ENCODE measurements at places on chromosomes 6 and 20. TPM values are rescaled to one million over a fixed set of nuclear protein-coding genes. Genes with fewer than 3 reads are reported as not detected.

Gene SLC22A7
- not detected for total RNA-seq

- no peak for DNase-seq
Measured at GRCh38 chr6:46652232-46652602, 401 bp downstream of the CYP39A1 start.

DNA sequence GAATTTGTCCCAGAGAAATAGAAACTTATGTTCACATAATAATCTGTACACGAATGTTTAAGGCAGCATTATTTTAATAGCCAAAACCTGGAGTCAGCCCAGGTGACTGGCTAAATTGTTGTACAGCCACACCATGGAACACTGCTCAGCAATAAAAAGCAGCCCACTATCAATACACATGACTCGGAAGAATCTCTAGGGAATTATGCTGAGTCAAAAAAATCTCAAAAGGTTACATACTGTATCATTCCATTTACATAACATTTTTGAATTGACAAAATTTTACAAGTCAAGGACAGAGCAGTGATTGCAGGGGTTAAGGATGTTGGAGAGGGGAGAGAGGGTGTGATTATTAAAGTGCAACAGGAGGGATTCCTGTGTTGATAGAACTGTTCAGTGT lies 163.4 kb downstream of the UBE3D start:
- no peak for DNase-seq

Gene TRAPPC3L
- 0.16 TPM for total RNA-seq

DNA sequence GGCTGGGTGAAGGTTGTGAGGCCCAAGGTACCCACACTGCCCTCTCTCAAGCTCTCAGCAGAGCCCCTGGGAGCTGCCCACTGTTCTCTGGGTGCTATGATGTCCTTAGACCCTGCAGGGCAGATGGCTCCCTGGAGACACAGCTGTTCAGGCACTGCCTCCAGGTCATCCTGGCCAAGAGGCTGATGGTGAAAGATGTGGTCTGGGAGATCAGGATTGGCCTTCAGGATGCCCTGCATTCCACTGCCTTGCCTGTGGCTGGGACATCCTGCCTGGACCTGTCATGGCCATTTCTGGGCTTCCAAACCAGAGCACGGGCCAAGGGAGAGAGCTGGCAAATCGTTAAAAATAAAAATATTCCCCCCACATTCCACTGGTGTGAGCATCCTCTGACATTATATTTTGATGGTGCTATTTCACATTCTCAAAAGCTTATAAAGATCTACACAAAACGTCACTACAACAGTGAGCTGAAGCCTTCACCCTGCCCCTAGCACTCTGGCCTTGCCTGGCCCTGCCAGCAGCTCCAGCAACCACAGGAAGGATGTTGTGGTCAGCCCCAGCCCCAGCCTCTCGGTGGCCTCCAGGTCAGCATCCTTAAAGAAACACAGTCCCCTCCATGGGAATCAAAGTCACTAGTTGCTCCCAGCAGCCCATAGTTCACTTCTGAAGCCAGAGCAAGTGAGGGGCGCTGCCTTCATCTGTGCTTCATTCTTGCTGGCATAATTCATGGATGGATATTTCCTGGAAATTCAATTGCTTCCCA lies 13.5 kb upstream of the KCNK16 start:
- no peak for DNase-seq

Gene CAPN11
- 0.78 TPM for total RNA-seq

DNA sequence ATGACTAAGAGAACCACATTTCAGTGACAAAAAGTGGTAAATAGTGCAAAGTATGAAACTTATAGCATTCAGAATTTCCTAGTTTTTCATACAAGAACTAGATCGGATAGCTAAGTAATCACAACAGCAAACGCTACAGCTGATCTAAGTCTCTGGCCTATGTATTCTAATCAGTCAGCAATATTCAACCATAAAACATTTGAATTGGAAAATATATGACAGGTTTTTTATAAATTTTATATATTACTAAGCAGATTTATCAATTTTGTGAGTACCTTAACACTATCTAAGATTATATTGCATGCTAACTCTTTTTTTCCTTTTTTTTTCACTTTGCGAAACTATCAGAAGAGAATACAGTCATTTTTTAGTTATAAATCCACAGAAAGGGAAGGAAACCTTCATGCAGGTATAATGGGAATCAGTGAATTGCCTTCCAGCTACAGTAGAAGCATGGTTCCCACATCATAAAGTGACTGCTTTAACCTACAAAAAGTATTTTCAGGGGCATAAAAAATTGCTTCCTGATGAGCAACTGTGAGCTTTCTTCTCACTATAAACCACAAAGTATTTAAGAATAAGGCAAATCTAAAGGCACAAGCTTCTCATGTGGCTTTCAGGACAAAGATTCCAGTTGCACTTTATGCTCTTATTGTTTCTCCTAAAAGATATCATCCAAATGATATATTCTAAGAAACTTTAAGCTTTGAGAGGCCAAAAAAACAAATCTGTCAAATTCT lies 74.0 kb upstream of the GJE1 start:
- no peak for DNase-seq

DNA sequence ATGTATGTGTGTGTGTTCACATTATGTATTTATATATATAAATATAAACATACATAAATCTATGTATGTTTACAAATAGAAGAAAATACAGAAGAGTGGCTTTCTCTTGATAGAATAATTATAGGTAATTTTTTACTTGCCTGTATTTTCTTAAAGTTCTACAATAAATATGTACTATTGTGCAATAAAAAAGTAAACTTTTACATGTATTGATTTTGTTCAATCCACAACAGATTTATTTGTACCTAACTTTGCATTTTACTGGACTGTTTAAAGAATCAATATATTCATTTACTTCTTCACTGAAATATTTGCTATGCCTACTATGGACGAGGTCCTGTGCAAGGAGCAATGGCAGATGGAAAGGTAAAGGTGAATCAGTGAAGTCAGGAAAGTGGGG lies 14.0 kb upstream of the TAB2 start:
- no peak for DNase-seq

- DNase-seq = no peak
Measured at GRCh38 chr6:33696548-33697518, 14.7 kb downstream of the UQCC2 start.

Gene EPHA7
- total RNA-seq = 6.2 TPM

- DNase-seq = no peak
Measured at GRCh38 chr6:114467931-114468330, 125.1 kb upstream of the HS3ST5 start.

GRCh38 chr6:70841112-70841511 lies 115.7 kb downstream of the B3GAT2 start:
- DNase-seq = no peak

- no peak for DNase-seq
Measured at GRCh38 chr20:2217857-2218539, 77.8 kb upstream of the TGM3 start.

Gene HLA-DQB1
- total RNA-seq = 3.7 TPM
